ENCODE measurements at places on chromosomes 2 and 18.

DNA sequence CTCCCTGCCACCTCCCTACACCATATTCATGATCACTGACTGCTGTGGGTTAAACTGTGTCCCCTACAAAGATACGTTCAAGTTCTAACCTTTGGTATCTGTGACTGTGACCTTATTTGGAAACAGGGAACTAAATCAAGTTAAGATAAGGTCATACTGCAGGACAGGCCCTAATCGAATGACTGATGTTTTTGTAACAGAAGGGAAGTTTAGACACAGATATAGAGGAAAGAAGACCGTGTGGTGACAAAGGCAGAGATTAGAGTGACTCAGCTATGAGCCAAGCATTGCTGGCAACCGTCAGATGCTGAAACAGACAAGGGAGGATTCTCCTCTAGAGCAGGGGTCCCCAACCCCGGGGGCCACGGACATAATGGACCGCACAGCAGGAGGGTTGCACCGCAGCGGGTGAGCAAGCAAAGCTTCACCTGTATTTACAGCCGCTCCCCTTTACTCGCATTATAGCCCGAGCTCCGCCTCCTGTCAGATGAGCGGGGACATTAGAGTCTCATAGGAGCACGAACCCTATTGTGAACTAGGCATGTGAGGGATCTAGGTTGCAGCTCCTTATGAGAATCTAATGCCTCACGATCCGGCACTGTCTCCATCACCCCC is 28.9 kb upstream of the RNF152 start:
- DNase-seq: no peak

GRCh38 chr2:12416600-12416999 is 300.1 kb upstream of the TRIB2 start:
- no peak for DNase-seq

- DNase-seq: no peak
These were observed 16.9 kb downstream of the CNOT9 start for GRCh38 chr2:218585541-218585940.

GRCh38 chr18:69636529-69637301 is 236.0 kb downstream of the DOK6 start:
- DNase-seq: no peak

DNA sequence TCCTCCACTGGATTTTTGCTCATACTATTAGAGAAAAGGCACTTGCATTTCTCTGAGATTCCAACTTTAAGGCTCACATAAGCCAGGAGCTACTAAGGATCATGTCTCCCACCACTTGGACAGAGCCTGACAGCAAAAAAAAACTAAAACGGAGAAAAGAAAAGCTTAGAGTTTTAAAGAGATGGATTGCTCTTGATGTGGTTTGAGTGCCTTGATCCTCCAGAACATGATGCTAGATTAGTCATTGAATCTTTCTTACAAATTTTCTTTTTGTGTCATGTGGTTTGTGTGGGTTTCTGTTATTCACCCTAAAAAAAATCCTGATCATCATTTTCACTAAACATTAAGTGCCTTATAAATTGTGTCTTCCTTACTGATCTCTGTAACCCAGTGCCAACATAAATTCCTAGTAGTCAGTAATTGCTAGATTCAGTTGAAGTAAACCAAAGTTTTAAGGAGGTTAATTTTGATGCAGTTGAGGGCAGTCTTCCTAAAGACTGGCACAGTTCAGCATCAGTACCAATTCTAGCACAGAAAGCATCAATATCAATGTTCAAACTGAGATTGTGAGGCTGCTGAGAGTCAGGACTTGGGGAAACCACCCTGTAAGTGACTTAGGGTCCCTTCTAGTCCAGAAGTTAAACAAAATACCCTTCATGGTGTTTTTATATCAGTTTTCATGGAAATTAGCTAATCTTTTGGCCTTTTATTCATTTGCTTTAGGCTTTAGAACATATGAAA is 206.3 kb downstream of the RAD51AP2 start:
- DNase-seq: no peak

DNA sequence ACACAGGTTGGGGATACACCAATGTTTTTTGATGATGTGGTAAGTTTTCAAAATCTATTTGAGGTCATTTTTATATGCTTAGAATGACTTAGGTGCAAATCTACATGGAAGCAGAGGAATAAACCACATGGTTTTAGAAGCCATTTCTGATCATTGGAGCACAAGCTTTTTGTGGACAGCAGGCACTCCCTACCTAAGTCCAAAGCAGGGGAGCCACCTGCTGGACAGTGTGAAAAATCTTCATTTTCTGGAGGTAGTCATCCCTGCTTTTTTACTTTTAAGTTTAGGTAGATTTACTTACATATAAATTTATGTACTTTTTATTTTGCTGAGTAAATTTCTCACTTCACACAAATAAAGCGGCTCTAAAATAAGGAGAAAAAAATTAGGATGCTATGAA is 323.2 kb downstream of the PLCL1 start:
- DNase-seq: peak; percentile 26

DNA sequence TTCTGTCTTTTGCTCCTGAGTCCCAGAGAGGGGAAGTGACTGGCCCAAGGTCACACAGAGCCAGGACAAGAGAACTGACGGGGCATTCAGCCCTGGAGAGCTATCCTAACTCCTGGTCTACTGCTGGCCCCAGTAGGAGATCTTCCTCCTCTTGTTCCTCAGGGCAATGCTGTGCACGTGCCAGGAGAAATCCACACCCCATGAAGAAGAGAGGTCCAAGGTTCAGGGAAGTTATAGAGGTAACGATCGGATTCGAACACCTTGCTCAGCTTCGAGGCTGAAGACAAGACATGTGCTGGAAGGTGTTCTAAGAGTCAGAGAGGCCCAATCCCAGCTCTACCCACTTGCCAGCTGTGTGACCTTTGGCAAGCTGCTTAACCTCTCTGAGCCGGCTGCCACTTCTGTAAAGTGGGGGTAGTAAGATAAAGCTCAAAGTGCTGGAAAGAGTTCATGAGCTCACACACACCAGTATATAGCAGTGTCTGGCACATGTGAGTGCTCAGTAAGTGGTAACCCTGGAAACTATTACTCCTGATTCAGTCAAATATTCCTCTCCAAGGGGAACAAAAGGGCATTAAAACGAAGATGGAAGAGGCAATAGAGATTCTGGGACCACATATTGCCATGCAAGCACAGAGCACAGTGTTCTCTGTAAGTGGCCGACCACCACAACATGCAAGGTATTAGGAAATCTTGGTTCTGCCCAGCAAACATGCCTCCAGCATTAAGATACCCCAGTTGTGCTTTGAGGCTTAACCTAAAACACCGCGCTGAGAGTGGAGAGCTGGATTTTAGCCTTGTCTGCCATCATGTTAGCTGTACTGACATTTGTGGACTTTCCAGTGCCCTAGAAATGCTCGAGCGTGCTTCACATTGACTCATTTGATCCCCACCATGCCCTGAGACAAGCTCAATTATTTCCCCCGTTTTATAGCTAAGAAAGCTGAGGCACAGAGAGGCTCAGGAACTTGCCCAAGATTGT is 25.6 kb downstream of the SERTAD2 start:
- no peak for DNase-seq

- DNase-seq: no peak
These were observed 50.6 kb downstream of the DNAJC10 start for GRCh38 chr2:182766626-182767025.

- peak; percentile 50 for DNase-seq
These were observed 5.2 kb downstream of the APCDD1 start for GRCh38 chr18:10459587-10459986.

DNA sequence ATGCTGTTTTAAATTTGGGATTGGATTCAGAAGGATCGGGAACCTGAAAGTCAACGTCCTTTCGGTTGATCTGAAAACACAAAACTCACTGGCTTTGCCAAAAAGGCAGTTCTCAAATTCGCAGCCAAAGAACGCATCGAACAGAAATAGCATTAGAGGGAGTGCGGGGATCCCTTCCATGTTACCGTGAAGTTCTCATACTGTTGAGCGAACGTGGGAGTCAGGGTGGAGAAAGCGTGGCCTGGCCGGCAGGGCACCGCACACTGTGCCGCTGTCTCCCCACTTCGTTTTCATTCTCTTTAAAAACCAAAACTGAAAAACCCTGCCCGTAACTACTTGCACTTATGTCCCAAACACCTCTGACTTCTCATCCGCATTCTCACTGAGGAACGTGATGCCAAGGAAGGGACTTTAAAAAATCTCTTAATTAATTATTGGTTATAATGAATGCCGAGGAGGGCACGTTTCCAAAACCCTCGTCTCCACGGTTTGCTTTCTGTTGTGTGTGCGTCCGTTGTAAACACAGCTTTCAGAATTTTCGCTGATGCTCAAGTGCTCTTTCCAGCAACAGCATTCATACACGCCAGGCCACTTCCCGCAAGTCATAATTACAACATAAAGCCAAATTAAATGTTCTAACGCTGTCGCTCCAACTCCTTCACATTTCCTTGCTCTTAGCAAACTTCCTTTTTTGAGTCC is 60.9 kb upstream of the TWIST2 start:
- peak; percentile 54 for DNase-seq

GRCh38 chr2:77778917-77779316 is 256.7 kb upstream of the LRRTM4 start:
- DNase-seq: no peak

DNA sequence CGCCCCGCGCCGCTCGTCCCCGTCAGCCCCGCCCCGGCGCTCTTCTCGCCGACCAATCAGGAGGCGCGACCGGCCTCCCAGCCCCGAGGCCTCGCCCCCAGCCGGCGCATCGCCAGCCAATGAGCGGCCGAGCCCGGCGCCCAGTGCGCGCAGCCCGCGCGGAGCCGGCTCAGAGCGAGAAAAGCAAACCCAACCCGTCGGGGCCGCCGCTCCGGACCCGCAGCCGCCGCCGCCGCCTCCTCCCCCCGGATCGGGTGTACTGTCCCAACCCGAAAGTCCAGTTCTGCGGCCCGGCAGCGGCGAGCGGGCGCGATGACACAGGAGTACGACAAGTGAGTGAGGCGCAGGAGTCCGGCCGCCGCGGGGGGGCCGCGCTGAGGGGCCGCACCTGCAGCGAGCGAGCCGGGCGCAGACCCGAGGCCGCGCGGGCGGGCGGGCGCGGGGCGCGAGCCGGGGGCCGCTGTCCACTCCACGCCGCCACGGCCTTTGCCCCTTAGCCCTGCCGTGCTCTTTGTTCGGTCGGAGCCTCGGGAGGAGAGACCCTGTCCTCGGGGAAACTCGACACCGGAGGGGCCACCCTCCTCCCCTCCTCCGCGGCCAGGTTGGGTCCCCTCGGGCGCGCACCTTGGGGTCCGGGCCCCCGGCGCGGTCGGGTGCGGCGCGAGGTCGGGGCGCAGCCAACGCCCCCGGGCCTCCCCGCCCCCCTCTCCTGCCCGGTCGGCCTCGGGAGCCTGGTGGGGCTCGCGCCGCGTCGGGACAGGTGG is at the start of gene GRHL1:
TSS of gene GRHL1 (plus strand) at position 172 of the 764 bp plus-strand sequence. CDS start at position 313, 141 bp downstream.
- peak; percentile 76 for DNase-seq

DNA sequence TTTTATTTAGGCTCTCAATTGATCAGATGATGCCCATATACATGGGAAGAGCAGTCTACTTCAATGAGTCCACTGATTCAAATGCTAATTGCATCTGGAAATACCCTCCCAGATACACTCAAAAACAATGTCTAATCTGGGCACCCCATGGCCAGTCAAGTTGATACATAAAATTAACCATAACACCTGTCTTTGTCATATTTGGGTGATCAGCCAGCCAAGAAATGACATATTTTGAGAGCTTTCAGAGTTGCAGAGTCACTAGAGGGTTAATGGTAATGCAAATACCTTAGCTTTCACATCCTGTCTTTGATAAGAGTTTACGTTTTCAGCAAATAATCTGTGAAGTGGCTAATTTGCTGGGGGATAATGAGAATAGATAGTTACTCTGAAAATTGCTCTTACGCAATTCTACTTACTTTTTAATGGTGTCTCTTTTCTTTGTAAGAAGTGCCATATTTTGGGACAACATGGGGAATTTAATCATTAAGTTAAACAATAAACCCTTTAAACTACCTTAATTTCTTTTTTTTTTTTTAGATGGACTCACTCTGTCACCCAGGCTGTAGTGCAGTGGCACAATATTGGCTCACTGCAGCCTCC is 49.1 kb downstream of the CCDC195 start:
- DNase-seq: peak; percentile 2

- DNase-seq: no peak
These were observed 1.9 kb downstream of the RAB31 start for GRCh38 chr18:9710037-9710436.

- no peak for DNase-seq
These were observed 2.8 kb upstream of the KLHL14 start for GRCh38 chr18:32775628-32776027.

DNA sequence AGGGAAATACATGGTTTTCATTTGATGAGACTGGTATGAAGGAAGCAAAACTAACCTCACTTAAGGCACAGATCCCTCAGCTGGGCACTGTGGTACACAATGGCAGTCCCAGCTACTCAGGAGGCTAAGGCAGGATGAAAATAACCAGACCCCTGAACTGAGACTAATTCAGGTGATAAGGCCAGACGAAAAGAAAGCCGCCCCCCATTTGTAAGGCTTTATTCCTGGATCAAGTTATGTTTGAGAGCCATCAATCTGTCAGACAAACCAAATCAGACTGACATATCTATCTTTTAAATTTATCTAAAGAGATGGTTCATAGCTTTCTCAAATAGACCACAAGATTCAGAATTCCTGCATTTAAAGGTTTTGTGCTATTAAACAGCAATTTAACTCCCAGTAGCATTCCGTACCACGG is 4.1 kb downstream of the SRSF7 start:
- no peak for DNase-seq

DNA sequence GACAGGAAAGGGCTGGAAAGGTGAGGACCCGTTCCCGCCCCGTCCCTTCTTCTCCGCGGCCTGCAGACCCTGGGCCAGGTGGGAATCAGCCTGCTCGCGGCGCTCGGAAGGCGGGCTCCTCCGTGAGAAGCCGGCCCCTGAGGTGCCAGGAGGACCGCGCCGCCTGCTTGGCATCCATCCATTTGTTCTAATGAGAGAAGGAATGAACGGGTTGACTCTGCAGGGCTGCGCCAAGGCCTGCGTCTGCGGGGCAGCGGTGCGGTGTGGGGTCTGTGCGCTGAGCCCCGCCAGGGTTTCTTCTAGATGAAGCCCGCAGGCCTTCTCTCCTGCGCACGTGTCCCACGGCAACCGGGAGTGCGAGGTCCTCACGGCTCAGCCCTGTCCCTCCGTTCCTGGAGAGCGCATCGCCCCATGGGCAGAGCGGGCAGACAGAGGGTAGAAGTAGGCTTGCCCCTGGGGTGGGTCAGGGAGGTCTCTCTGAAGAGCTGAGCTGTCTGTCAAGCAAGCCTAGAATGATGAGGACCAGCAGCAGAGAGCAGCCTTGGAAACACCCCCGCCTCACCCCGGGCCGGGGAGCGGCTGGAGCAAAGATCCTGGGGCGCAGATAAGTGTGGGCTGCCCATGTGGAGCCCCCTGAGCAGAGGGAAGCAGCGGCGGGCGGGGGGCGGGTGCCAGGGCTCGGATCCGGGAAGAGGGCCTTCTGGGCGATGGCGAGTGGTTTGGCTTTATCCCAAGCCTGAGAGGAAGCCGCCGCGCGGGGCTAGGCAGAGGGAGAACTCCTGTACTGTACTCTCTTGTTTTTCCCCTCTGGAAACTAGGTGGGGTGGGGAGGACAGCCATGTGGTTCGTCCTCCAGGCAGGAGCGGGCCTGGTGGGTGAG is 27.9 kb upstream of the HS6ST1 start:
- no peak for DNase-seq

Measured in NCI-H1105 treated with DMSO at 0.1 percent for 48 hours (cell line).